LHCN-M2 (cell line): ENCODE measurements at places on chromosomes 4 and X. TPM values are rescaled to one million over a fixed set of nuclear protein-coding genes. Genes with fewer than 3 reads are reported as not detected.

Gene TMPRSS11B
- not detected in 2 replicates for total RNA-seq

Gene TKTL2
- not detected in 2 replicates for total RNA-seq

Gene JADE3
- total RNA-seq = 1.8 and 2.5 TPM in 2 replicates

DNA sequence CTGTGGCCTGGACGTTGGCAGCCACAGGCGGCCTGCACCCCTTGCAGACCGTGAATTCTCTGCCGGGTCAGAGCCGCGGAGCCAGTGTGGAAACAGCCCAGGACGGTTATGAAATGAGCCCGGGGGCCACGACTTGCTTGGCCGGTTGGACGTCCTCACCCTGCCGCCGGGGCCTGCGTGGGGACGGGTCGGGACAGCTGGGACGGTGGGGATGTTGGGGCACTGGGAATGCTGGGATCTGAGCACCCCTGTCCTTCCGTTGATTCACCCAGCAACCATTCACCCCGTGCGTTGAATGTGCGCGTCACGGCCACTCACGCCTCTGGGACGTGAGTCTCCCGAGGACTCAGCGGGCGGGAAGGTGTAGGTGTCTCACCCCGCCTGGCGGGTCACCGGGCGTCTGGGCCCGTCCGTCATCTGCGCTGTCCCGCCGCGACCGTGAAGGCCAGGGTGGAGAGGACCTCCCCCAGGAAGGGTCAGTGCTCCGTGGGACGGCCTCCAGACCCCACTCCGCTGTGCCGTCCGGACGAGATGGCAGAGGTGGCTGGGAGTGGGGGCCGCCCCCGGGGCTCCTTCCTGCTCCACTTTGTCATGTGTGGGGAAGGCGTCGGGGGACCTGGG is 4.5 kb upstream of the PLCXD1 start:
- DNase-seq = peak; percentile 43

Gene SSX2B
- total RNA-seq = not detected in 2 replicates

DNA sequence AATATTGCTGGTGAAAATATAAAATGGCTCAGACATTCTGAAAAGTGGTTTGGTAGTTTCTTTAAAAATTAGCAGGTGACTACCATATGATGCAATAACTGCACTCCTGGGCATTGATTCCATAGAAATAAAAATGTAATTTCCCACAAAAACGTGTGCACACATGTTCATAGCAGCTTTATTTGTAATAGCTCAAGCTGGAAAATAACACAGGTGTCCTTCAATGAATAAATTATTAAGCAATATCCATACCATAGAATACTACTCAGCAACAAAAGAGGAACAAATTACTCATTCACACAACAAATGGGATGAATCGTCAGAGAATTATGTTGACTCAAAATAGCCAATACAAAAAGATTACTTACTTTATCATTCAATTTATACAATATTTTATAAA is 893.7 kb upstream of the SLIT2 start:
- DNase-seq = no peak

Gene INPP4B
- total RNA-seq = 17.2 and 23.0 TPM in 2 replicates

DNA sequence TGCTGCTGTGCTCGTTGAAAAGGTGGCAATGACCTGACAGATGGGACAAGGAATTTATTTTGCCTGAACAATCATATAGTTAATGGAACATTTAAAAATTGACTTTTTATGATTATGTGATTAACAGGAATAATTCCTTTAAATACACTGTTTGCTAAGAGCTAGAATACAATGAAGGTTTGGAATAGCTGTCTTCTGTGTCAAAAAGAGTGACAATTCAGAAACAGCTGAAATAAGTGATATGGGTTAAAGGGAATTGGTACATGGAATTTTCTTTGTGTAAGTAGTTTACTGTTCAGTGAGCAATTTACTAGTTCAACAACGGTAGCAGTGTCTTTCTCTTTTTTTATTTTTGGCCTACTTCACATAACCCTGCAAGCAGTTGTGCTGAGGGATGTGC is 1083.5 kb upstream of the GRID2 start:
- no peak for DNase-seq

DNA sequence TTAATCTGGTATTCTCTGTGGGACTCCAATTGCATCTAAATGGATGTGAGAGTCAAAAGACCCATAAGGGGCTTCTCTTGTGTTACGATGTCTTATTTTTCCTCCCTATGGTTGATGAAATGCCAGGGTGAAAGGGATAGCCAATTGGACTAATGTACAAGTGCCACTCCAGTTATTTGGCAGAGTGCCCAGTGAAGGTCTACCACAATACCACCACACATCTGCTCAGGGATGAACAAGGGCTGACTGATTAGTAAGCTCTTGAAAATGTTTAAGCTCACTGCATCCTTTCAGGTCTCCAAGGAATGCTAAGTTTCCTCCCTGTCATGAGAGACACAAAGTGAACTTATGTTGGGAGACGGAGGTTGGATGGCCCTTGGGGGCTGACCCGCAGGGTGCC is 57.8 kb downstream of the HEPH start:
- peak; percentile 72 for DNase-seq
